ENCODE measurements at places on chromosomes 6 and 20.

DNA sequence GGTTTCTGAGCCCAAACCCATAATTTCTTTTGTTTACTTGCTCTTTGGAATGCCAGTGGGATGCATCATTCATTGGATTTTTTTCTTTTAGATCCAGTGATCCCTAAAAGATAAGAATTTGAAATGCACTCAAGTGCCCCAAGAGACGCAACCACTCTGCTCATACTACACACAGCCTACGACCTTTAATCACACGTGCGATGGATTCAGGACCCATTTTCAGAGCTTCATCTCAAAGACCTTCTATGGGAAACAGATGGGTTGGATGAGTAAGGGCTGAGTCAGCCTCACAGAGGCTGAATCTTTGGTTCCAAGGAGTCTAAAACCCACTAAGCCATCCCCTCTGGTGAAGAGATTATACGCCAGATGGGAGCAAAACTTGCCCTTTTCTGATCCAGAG is 265.5 kb upstream of the EXOC2 start:
- DNase-seq: no peak

GRCh38 chr6:24480705-24481104 is 8.7 kb downstream of the GPLD1 start:
- DNase-seq: no peak

DNA sequence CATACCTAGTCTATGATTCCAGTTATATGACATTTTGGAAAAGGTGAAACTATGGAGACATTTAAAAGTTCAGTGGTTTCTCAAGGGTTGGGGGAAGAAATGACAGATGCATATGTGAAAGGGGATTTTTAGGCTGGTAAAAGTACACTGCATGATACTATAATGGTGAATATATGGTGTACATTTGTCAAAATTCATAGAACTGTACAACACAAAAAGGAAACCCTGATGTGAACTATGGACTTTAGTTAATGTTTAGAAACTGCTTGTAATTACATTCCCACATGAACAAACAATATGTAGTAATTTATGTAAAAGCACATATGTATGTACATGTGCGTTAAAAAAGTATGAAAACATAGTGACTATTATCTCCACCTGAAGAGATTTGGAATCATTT is 907.3 kb upstream of the CITED2 start:
- no peak for DNase-seq

DNA sequence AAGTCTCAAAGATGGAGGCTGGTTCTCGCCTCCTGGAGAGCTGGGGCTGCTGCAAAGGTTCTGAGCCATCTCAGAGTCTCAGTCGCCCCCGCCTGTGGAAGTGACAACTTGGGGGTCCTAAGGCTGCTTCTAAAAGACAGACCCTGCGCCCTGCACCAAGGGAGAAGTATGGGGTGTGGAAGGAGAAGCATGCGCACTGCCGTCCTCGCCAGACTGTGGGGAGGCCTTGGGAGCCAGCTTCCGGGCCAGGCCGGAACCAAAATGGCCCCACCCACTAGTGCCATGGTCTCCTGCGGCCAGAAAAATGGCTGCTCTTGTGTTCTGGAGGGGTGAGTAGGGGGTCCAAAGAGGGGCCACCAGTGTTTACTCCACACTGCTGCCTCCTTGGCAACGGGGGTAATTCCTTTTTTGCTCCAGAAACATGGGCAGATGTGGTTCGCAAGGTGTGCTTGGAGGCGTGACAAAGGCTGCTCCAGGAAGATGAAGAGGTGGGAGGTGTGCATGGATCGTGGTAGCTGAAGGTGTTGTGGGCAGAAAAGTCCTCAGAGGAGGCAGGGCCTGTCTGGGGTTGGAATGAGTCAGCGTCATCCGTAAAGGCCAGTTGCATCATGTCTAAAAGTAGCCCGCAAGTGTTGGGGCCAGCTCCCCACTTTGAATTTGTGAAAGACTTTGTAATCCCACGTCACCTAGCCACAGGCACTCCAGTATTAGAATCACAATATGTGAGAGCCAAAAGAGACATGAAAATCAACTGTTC is 329.8 kb upstream of the SOX4 start:
- DNase-seq: no peak

- DNase-seq: no peak
These were observed 13.6 kb upstream of the GMDS start for GRCh38 chr6:2259002-2259494.

DNA sequence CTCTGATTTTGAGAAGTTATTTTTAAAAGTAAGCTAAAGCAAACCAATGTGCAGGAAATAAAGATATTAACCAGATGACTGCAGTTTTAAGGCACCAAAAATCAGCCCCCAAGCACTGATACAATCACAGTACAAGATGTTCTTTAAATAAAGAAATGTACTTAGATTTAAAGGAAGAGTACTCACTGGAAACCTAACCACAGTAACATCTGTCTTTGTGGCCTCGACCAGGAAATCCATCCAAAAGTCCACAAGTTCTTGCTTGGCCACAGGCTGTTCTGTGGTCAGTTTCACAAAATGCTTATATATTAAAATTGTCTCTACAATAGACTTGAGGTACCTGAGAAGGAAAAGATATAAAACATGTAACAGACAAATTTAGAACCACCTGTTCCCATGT is 105.9 kb upstream of the MAP7 start:
- DNase-seq: no peak

GRCh38 chr20:19361790-19362189 is 149.3 kb downstream of the SLC24A3 start:
- DNase-seq: no peak

- no peak for DNase-seq
These were observed 37.0 kb downstream of the BCKDHB start for GRCh38 chr6:80143419-80143937.

DNA sequence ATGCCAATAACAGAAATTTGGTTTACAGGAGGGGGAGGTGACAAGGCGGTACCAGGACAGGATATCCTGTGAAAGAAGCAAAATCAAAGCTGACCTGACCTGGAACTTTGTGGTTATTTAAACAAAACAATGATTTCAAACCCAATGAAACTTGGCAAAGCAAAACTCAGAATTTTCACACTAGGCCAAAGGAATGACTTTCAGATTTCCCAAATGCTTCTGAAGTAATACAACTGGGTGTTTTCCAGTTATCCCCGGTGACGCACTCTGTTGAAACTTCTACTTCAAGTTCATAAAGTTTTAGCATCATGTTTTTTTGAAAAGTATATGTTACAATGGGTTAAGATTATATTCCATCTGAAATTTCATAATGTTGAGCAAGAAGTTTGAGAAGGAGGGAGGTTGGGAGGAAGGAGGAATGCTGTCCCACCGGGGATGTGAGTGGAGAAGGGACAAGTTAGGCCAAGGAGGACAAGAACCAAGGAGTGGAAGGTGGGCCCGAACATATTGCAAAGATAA is 78.1 kb upstream of the TRAF3IP2 start:
- no peak for DNase-seq

DNA sequence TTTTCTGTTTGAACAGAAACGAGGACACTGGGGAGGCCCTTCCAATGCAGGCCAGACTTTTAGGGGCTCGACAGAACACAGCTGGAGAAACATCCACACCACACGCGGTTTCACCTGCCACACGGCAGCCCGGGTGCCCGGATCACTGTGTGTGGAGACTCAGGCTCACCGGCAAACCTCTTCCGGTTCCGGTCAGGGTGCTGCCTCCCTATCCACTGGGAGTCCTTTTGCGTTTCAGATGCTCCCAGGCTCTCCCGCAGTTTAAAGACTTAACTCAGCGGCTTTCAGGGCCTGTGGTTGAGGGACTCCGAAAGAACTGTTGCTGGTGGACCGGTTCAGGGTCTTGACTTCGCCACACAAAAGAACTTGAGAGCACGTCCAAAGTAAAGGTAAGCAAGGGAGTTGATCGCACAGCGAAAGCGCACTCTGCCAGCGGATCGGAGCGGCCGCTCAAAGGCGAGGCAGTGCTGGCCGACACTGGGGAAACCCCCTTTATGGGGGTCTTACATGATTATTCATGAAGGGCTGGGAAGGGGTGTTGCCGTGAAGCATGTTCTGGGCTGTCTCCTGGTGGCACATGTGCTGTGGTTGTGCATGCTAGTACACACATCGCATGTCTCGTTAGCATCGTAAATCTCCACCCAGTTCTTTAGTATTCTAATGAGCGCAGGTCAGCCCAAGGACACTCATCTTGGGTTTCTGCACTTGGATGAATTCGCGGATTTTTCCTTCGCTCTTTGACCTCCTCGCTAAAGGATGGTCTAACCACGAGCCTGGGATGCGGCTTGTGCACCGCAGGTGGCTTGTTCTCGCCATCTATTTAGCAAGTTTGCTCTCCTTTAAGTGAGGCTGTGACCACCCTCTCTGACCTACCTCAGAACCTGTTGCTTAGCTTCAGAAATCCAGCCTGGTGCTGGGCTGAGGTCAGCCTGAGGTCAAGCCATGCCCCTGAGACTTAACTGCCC is 180.3 kb downstream of the CDH26 start:
- no peak for DNase-seq

DNA sequence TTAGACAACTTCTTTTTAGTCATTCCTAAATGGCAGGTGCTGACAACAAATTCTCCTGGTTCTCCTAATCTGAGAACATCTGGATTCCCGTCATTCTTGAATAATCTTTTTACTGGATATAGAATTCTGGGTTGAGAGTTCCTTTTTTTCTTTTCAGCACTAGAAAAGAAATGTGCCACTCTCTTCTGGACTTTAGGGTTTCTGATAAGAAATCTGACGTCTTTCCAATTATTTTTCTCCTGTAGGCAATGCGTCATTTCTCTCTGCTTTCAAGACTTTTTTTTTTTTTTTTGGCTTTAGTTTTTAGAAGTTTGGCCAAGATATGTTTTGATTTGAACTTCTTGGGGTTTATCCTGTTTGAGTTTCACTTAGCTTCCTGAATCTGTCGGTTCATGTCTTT is 66.1 kb upstream of the RNF24 start:
- DNase-seq: no peak

DNA sequence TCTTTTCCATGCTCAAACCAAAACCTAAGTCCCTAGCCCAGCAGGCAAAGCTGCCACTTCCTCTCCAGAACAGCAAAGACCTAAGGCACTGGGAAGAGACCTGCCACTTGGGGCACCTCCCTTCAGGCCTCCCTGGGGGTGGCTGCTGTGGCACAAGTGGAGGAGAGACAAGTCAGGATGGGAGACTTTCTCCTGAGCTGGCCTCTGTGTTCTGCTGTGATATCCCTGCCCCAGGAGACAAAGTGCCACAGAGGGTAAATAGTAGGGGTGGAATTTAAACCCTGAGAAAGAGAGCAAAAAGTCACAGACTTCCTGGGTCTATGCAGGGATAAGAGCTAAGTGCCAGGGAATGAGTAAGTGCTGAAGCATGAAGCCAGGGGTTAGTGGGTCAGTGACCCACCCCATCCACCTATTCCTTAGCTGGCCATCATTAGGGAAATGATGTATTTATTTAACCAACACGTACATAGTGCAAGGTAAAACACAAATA is 84.2 kb downstream of the MRPL14 start:
- no peak for DNase-seq

- DNase-seq: no peak
These were observed 3.1 kb upstream of the PTGIS start for GRCh38 chr20:49570828-49571552.

DNA sequence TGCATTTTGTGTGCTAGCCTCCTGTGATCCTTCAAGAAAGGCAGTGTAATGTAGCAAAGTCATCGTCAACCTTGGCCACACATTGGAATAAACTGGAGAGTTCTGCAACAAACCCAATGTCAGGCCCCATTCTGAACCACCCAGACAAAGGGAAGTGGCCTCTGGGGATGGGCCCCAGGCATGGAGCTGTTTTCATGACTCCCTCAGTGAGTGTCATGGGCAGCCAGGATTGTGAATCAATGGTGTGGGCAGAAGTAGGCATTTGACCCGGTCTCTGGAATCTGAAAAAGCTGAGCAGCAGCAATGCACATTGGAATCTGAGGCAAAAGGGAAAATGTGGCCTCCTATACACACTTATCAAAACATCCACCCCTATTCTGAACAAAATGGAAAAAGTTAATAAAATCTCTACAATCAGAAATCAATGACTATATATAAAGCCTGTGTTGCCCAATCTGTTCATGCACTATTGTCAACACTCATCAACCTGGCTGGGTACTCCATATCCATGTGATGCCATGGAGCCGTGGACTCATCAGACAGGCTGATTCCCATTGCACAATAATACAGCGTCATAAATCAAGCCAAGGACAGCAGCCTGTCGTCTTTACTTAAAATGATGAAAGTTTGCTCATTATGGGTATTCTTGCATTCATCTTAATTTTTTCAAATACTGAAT is 134.9 kb upstream of the STMND1 start:
- no peak for DNase-seq

DNA sequence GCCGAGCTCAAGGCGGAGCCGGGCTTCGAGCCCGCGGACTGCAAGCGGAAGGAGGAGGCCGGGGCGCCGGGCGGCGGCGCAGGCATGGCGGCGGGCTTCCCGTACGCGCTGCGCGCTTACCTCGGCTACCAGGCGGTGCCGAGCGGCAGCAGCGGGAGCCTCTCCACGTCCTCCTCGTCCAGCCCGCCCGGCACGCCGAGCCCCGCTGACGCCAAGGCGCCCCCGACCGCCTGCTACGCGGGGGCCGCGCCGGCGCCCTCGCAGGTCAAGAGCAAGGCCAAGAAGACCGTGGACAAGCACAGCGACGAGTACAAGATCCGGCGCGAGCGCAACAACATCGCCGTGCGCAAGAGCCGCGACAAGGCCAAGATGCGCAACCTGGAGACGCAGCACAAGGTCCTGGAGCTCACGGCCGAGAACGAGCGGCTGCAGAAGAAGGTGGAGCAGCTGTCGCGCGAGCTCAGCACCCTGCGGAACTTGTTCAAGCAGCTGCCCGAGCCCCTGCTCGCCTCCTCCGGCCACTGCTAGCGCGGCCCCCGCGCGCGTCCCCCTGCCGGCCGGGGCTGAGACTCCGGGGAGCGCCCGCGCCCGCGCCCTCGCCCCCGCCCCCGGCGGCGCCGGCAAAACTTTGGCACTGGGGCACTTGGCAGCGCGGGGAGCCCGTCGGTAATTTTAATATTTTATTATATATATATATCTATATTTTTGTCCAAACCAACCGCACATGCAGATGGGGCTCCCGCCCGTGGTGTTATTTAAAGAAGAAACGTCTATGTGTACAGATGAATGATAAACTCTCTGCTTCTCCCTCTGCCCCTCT is 1.1 kb downstream of the CEBPB start:
- DNase-seq: peak; percentile 28

DNA sequence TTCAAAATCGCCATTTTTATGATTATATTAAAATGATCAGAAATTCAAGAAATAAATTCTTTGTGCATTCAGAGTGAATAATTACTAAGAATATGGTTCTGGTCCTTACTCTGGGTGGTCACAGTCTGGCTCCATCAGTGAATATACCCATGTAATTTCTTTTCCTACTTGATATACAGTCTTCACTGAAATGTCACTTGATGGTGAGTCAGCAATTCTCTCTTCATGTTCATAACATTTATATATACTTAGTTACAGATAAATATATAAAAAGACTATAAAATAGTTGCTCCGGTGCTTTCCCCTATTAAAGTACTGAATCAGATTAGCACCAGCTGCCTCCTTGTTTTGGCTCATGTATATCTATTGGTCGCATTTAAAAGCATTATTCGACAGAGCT is 56.4 kb upstream of the MTRF1L start:
- DNase-seq: no peak

DNA sequence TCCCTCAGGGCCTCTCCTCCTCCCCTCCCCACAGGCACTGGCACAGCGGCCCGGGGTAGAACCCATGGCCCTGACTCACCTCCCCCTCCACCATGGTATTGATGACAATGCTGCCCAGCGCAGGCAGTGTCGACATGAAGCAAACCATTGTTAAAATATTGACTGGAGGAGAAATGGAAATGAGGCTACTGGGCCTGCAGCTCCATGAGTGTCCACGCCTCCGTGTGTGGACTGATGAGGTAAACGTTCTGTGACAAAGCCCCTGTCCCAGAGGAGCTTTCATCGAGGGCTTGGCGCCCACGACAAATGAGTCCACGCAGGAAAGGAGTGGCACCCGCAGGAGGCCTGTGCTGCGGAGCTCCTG is 402.7 kb downstream of the TAF4 start:
- DNase-seq: no peak

Measured in stimulated activated CD8-positive, alpha-beta memory T cell treated with anti-CD3 and anti-CD28 coated beads, Interleukin-15, amount 100 ng/mL, for 4 hours (primary cell).